ENCODE measurements at places on chromosomes 3 and 15.

DNA sequence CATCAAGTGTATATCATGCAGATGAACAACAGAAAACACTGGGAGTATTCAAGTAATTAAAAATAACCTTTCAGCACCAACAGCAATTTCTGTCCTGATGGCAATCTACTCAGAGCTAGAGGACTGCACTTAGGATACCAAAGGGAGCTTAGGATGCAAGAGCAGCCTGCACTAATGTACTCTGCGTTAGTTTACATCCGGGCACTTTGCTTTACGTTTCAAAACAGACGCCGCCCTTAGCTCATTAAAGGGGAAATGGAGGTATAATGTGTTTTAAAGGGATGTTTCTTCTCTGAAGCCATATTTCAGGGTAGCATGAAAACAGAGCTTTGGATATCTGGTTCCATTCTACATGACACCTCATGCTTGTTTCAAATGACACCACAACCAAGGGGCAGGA, 14.0 kb upstream of the B3GNT5 start:
- DNase-seq = no peak

DNA sequence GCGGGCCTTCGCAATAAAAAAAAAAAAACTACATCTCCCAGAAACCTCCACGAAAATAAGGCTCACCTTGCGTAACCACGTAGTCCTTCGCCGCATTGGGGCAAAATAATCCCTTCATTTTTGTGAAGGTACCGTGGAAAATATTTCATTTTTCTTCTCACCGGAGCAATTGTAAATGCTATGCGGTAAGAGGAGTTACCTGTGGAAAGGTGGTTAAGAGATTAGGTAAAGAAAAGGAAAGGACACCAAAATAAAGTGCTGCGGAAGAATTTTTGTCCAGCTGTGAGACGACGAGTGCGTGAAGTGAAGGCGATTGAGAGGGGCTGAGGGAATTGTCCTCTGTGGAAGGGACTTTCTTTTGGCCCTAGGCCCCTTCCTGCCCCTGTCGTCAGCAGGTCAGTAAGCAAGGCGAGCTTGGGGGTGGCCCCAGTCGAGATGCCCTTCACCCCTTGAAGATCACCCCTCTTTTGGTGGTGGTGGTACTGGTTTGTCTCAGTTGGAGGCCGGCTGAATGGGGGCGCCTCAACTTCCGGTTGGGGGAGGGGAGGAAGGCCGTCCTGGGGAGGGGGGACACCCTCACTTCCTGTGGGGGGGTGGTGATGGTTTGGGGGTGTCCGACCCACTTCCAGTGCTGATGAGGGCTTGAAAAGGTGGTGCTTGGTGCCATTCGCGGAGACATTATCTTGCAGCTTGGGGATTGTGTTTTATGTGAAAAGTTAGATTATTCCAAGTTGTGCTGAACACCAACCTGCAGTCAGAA, at the start of gene HMG20A:
Gene HMG20A (plus strand): TSS at position 279 of the 760 bp plus-strand sequence. CDS start 37,520 bp downstream, outside the sequence.
- peak; percentile 43 for DNase-seq

- DNase-seq = no peak
These were observed 332.0 kb upstream of the RASGRP1 start for GRCh38 chr15:38896647-38897046.

GRCh38 chr3:183664913-183665381, 29.5 kb downstream of the KLHL24 start:
- DNase-seq = no peak

DNA sequence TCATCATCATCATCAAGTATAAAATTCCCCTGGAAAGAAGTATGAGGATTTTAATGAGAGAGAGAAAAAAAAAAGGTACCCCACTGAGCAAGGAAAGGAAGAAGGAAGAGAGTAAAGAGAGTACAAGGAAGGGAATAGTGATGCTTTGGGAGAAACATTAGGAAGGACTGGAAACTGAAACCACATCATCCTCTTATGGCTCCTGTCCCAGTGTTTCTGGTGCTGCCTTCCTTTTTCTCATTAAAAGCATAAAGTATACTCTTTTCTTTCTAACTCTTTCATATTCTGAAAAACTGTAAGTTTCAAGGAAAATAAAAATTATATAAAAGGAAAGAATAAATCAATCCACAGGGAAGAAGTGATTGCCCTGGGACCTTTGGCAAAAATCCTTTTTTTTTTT, 616.4 kb upstream of the CBLB start:
- DNase-seq = no peak

- DNase-seq = no peak
These were observed 595.8 kb upstream of the NR2F2 start for GRCh38 chr15:95734422-95735316.

- no peak for DNase-seq
These were observed 148.6 kb downstream of the CD47 start for GRCh38 chr3:107942244-107942643.

DNA sequence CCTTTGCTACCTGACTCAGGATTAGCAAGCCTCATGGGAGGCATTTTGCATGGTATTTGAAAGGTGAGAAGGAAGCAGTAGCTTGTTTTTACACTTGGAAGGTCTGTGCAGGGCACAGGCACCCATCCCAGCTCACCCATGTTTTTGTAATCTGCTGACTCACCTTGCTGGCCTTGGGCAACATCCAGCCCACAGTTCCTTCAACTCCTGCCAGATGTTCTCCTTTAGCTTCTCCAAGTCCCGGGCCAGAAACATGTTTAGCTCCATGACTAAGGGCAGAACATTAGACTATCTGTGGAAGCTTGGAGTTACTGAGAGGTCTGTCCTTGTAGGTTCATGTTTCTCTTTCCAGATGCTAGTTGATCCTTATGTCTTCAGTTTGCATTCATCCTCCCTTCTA, 12.4 kb upstream of the ZNF770 start:
- DNase-seq = no peak

- DNase-seq = no peak
These were observed 39.1 kb downstream of the TRPM1 start for GRCh38 chr15:31062310-31062847.

DNA sequence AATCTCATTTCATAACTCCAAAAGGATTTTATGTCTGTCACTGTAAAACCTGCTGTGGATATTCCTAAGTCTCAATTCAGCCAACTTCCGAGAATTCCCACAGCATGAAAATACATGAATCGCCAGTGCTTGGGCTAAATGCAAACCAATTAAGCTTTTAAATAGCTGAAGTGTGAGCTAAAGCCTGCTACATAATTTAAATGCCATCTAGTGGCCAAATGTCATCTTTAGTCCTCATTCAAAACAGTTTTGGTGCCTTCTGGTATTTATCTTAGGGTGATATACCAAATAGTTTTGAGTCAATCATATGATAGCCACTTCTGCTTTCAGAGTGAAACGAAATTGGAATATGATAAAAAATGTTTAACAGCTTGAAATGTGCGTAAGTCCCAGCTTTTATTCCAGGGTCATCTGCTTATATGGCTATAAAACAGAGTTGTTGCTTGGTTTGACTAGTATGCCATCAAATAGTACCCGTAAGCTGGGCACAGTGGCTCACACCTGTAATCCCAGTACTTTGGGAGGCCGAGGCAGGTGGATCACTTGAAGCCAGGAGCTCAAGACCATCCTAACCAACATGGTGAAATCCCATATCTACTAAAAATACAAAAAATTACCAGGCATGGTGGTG, 41.8 kb upstream of the CCNL1 start:
- no peak for DNase-seq

DNA sequence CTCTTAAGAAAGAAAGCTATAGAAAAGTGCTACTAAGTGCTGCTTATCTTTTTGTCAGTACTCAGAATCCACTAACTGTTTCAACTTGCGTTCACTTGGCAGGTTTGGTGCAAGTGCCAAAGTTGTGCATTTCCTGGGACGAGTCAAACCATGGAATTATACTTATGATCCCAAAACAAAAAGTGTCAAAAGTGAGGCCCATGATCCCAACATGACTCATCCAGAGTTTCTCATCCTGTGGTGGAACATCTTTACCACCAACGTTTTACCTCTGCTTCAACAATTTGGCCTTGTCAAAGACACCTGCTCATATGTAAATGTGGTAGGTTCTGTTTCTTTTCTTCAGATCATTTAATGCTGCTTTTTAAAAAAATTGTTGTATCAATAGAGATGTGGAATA, 32.6 kb downstream of the GYG1 start:
- DNase-seq = no peak

- DNase-seq = no peak
These were observed 45.8 kb upstream of the FSIP1 start for GRCh38 chr15:39828374-39828931.

- no peak for DNase-seq
These were observed 34.9 kb downstream of the AP3S2 start for GRCh38 chr15:89858661-89859458.

DNA sequence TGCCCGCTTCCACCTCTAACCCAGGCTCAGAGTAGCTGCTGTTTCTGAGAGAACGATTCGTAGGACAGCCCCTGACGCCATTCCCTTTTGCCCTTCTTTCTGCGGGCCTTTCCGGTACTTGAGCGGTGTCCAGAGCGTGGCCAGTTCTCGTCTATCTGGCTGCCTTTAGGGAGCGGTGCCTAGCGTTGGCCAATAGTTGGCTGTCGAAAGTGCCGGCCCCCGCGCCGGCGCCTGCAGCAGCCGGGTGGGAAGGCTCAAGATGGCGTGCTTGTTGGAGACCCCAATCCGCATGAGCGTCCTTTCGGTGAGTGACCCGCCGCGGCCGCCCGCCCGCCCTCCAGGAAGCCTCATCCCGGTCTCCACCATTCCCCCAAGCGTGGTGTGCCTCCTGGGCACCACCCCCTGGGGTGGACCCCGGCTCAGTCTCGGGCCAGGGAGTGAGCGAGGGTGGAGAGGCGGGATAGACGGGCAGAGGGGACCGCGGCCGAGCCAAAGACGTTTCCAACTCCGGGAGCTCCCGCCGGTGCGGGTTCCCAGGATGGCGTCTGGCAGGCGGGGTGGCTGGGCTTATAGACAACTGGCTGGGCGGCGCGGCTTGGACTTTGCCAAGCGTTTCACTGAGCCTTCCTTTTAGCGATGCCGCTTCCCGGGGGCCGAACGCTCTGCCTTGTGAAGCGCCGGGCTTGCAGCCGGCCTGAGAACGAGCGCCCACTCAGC, at the start of gene ARMC8:
Gene ARMC8 (plus strand): TSS at position 6 of the 717 bp plus-strand sequence. CDS start 254 bp downstream, at position 260.
- peak; percentile 42 for DNase-seq

DNA sequence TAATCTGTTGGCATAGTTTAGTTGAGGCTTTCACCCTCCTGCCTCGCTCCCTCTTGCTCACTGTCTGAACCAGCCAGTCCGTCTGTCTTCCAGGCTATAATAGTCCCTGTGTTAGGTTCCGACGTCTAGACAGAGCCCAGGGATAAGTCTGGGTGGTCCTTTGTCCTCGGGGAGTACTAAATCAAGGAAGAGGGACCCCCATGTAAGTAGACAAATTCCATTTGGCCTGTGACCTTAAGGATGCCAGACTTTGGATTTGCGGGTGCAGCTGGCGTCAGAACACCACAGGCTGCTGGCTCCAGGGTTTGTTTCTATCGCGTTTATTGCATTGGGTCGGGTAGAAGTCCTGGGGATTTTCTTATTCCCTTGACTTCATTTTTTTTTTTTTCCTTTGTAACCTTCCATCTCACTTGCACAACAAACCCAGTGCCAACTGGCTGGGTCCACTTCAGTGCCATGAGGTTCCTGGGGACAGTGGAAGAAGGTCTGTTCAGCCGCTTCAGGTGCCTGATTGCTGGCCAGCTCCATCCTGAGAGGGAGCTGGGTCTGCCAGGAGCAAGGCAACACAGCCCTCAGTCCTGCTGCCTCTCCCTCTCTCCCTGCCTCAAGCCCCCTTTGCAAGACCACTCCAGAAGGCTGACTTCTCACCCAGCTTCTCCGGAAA, 95.4 kb upstream of the KLHL25 start:
- DNase-seq = no peak

DNA sequence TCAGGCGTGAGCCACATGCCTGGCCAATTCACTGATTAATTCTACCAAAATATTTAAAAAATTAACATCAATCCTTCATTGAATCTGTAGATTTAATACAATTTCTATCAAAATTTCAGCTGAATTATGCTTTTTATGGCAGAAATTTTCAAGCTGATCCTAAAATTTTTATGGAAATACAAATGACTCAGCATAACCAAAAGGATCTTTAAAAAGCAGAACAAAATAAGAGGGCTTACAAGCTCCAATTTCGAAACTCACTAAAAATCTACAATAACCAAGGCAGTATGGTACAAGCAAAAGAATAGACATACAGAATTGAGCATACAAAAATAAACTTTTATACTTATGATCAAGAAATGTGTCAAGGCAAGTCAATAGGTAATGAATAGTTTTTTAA, 180.4 kb upstream of the CTNNB1 start:
- DNase-seq = no peak

DNA sequence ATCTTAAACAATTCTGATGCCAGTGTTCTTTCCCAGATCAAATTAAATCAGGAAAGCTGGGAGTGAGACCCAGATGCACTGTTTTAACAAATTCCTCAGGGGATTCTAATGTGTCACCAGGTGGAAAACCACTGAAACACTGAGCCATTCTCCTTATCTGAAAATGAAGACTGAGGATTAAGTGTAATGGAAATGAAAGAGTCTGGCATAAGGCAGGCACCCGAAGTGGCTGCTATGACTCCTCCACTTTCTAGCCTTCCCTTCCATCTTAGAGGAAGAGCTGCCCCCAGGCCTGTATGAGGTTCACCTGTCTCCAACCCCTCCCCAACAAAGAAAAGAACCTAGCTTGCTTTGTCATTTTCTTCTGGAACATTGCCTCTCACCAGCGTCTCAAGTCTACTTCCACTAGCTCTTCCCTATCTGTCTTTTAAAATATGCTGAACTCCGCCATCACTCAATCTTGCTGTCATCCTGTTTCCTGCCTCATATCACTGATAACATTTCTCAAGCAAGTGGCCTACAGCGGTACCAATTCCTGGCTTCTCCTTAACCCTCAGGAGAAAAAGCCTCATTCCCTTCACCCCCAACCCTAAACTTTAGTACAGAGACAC, 13.7 kb upstream of the ABHD2 start:
- no peak for DNase-seq

GRCh38 chr3:74617776-74618175, 3.3 kb upstream of the CNTN3 start:
- no peak for DNase-seq

DNA sequence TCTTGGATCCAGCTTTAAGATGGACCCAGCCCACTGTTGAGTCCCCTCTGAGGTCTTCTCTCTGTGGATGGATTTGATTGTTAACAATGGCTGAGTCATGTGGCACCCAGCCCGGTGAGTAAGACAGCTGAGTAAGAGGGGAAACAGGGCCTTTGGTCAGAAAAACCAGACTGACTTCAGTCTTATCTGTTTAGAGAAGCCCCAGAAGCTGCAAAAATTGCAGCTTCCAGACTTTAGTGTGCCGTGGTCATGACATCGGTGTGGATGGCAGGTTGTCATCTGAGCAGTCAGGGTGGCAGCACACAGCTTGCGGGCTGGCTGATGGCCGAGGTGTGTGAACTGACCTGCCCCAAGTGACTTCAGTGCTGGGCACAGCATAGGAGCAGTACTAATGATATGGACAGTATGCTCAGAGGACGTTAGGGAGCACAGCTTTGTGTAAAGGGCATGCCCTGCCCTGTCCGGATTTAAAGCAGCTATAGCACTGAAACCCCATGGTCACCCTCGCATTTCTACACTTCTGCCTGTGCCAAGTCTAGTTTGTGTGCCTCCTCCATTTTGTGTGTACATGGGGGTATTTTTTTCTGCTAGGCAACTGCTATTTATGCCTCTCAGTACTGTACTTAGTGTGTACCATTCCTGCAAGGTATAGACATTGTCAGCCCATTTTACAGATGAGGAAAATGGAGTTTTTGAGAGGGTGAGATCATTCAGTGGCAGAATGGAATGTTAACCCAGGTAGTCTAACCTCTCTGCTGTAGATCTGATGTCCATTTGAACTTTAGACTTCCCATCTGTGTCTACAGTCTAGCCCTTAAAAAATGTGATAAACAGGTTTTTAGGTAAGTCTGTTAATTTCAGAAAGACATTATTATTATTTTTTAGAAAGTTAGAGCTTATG, 44.4 kb downstream of the FLNB start:
- DNase-seq = no peak

Data from progenitor cell of endocrine pancreas (in vitro differentiated cells).